ENCODE measurements at places on chromosomes 13 and 19.

GRCh38 chr19:40705362-40705651 is 11.4 kb downstream of the COQ8B start:
- DNase-seq, result no peak

- DNase-seq, result peak; percentile 26
Measured at GRCh38 chr13:42720113-42720857, 61.1 kb upstream of the FAM216B start.

- peak; percentile 89 for DNase-seq
Measured at GRCh38 chr13:110047496-110047895, 259.5 kb downstream of the COL4A1 start.

GRCh38 chr19:45503909-45504308 is 3.4 kb upstream of the VASP start:
- DNase-seq, result no peak
